ENCODE measurements at places on chromosomes 11 and 22.

GRCh38 chr11:112051768-112052167 lies 22.0 kb downstream of the PIH1D2 start:
- DNase-seq: no peak

- DNase-seq: no peak
Observed at GRCh38 chr11:134583397-134583990, 171.5 kb upstream of the B3GAT1 start.

DNA sequence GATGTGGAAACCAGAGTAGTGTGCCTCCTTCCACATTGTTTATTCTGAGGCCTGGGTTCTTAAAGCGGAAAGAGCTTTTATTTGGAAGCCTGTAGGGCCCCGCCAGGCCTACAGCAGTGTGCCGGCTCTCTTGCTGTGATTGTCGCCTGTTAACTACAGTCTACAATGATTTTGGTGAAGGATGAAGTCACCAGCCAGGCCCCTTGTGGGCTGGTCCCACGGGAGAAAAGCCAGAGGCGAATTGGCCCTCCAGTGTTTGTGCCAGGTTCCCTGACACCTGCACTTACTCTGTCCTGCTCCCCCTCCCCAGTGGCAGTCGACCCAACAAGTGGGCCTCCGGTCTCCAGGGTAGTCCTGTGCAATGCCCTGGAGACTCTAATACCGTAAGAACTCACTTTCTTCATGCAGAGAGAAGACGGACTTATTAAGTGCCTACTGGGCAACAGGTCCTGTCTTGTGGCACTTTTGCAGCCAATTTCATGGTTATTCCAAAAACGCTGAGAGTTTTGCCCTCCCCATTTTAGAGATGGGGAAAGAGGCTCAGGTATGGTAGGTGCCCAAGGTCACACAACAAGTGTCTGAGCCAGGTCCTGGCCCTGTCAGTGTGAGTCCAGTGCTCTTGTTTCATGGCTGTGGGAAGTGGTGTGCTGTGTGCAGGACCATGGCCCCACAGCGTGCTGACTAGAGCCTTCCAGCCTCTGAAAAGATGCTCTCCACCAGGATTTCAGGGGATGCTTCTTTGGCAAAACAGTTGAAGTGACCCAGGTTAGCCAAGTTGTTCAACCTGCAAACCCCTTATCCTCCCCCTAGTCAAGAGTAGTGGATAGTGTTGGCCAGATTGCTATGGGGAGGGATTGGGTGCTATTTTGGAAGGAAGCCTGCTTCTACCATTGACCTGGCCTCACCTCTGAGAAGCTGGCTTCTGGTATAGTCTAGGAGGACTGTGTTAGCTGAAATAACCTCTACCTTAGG lies 1.4 kb downstream of the MICAL2 start:
- DNase-seq: no peak

- DNase-seq: peak; percentile 63
Observed at GRCh38 chr11:125123947-125124617, 12.7 kb upstream of the TMEM218 start.

DNA sequence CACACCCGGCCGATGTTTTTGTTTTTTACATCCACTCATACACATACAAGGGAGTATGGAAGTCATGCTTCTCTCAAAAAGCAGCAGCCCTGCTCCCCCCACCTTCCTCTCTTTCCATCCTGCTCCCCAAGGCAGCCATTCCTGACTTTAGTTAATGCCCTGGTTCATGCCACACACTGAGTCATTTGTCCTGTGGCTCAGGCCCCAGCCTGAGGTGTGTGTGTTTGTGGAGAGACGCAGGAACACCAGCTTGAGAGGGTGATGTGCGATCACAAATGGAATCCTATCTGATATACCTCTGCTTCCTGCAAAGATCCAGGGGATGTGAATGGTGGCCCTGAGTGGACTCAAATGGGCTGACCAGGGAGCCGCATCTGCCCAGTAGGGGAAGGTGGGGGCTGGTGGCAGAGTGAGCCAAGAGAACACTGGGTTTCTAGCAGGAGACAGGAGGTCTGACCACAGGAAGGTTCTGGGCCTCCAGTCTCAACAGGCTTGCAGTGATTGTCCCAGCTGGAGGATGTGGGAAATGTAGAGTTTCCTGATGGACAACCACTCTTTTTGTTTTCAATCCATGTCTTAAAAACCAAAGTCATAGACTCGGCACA lies 86.7 kb downstream of the OSBP2 start:
- DNase-seq: no peak

DNA sequence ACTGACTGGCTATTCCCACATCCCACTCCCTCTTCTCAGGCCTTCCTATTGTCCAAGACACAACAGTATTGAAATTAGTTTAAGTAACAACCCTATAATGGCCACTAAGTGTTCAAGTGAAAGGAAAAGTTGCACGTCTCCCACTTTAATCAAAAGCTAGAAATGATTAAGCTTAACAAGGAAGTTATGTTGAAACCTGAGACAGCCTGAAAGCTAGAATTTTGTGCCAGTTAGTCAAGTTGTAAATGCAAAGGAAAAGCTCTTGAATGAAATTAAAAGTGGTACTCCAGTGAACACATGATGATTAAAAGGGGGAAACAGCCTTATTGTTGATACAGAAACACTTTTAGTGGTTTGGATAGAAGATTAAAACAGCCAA lies 332.7 kb downstream of the CASP12 start:
- no peak for DNase-seq

DNA sequence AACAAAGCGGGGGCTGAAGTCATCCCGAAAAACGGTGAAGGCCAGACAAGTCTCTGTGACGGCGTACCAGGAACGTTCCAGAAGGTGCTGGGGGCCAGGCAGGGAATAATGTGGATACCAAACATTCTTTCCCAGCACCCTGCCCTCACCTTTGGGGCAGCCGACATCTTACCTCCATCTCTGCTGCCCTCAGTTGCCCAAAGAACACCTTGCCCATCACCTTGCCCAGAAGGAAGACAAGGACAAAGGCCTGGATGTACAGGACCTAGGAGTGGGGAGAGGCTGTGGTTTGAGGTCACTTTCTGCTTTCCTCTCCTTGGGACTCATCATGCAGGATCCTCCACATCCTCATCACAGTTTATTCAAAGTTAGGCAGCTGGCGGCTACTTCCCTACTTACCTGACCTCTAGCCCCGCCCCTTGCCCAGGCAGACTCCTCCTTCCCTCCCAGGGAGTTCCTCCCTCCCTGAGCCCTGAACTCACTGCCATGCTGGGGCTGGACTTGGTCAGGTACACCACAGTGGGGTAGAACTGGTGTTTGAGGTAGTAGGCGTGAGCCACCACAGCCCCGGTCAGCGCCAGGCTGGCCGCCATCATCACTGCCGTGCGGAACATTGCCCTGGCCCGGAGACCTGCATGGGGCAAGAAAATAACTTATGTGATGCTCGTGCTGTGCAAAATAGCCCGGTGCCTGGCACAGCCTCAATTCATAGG lies 1.2 kb downstream of the SYVN1 start:
- no peak for DNase-seq

- DNase-seq: no peak
Observed at GRCh38 chr22:23394525-23395326, 185.4 kb downstream of the IGLL1 start.

DNA sequence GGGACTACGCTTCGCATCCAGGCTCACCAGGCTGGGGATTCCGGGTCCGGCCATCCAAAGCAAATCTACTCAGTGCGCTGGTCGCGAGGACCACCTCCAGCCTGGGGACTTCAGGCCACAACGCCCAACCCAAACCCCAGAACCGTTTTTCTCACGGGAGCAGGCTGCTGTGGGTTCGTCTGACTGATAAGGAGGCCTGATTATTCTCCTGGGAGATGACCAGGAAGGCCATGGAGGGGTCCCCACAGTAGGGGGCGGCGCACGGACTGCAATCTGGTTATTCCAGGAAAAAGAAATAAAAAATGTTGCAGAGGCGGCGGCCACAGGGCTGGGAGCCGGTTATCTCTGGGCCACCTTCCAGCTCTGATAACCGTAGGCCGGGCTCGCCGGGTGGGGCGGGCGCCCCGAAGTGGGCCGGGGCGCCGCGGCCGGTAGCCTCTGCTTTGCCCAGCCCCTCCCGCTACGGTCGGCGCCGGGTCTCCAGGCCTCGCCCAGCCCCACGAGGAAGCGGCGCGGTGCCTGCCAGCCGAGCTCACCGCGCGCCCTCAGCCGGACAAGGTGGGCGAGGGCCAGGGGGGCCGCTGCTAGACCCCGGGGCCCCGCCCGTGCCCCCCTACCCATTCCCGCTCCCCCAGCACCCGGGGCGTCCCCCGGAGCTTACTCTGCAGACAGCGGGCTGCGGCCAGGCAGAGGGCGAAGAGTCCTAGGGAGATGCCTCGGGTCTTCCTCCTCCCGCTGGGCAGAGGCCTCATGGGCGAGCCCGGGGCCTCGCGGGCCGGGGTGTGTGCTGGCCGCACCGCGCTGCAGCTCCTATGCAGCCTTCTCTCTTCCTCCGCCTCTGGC lies 446 bp downstream of the VSTM5 start:
- DNase-seq: no peak

DNA sequence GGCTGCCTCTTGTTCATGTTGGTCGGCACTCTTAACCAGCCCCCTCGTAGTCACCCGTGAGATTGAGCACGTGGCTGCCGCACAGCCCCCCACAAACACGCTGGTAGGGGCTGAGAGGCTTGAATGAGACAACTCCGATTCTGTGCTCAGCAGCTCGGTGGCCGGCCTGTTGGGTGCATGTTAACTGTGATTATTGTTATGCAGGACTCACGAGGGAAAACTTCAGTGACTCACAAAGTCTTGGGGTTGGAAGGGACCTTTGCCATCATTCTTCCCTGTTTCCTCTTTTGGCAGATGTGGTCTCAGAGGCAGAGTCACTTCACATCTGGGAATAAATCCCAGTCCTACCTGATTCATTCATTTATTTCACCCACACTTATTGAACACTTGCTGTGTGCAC lies 75.2 kb downstream of the ADAMTS15 start:
- no peak for DNase-seq

DNA sequence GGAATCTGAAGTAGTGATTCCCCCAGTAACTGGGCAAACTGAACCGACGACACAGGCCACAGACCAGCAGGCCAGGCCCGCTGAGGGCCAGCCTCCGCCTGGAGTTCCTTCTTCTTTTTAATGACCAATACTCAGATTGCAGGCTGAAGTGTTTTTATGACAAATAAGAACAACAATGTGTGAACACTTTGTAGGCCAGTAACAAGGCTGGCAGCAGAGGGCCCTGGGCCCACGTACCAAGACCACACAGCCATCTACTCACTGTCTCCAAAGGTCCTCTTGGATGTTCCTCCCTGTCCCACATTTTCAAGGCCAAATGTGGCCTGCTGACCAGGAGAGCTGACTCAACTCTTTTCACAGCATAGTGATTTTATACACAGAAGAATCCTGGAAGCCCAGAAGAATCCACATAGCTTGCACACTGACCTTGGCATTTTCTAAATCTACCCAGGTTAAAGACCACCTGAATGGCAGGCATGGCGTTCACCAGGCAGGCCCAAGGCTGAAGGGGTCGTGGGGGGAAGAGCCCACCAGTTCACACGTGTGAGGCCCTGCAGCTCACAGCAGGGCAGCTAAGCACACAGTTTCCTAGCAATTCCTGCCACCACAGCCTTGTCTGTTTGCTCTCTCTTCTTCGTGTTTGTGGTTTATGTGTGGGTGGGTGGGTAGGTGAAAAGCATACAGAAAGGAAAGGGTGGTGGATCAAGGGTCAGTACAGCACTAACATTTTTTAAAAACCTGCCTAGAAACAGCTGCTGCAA lies 13.3 kb downstream of the SMCO4 start:
- no peak for DNase-seq

- DNase-seq: no peak
Observed at GRCh38 chr22:21455334-21456089, 11.7 kb upstream of the TMEM191C start.

DNA sequence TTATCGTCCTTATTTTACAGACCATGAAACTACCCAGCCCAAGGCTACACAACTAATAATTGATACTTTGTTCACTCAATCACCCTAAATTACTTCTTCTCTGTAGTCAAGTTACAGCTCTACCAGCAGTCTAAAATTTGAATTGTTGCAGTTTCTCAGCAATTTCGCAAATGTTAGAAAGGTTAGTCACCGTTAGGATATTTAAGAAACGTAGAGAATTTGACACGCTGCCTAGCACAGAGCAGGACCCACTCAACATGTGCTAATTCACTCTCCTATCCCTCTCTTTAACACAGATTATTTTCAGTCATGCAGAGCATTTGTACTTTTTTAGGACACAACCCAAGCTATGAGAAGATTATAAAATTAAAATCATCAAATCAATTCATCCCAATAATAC lies 771.1 kb upstream of the LUZP2 start:
- DNase-seq: no peak

- no peak for DNase-seq
Observed at GRCh38 chr11:109791337-109791736, 301.9 kb upstream of the ZC3H12C start.

All from Ammon's horn (tissue), 1 donor.